T-cell (primary cell): ENCODE measurements at places on chromosomes 13 and 19.

- DNase-seq, result no peak
Observed at GRCh38 chr19:29944390-29945012, 2.5 kb downstream of the URI1 start.

DNA sequence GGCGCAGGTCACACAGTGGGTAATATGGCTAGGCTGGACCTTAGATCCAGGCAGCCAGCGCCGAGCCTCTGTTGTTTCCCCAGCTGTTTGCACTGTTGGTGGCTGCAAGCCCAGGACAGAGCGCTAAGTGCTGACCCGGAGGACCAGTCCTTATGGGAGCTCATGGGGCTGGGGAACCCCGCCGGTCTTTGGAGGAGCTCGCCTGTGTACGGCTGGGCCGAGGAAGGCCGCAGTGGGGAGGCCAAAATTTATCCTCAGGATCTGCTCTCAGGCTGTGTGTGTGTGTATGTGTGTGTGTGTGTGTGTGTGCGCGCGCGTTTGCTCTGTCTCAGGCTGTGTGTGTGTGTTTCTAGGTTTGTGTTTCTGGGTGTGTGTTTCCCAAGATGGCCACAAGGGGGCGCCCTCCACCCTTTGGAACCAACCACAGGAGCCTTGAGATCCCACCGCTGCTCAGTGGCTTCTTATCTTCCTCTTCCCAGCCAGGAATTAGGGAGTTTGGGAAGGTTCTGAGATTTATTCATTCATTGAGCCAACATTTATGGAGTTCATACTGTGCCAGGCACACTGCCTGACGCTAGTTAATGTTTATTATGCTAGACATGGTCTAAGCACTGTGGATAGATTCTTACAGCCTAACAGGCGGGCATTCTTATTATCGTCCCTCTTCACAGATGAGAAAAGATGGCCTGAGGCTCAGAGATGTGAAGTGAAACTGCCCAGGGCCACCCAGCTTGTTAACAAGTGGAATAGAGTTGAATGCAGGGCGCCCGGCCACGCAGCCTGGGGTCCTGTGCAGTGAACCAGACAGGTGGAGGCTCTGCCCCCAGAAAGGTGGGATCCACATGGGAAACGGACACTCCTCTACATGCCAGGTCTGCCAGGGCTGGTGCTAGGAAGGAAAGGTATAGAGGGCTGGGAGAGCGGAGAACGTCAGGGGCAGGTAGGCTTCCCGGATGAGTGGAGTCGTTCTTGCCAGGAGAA lies 13.0 kb downstream of the PGLYRP1 start:
- DNase-seq, result peak; percentile 63

GRCh38 chr13:75621147-75621546 lies 15.0 kb upstream of the LMO7 start:
- no peak for DNase-seq

- peak; percentile 15 for DNase-seq
Observed at GRCh38 chr13:44273991-44274770, 99.4 kb upstream of the SERP2 start.

- DNase-seq, result no peak
Observed at GRCh38 chr13:91133941-91134802, 213.3 kb upstream of the MIR17HG start.

DNA sequence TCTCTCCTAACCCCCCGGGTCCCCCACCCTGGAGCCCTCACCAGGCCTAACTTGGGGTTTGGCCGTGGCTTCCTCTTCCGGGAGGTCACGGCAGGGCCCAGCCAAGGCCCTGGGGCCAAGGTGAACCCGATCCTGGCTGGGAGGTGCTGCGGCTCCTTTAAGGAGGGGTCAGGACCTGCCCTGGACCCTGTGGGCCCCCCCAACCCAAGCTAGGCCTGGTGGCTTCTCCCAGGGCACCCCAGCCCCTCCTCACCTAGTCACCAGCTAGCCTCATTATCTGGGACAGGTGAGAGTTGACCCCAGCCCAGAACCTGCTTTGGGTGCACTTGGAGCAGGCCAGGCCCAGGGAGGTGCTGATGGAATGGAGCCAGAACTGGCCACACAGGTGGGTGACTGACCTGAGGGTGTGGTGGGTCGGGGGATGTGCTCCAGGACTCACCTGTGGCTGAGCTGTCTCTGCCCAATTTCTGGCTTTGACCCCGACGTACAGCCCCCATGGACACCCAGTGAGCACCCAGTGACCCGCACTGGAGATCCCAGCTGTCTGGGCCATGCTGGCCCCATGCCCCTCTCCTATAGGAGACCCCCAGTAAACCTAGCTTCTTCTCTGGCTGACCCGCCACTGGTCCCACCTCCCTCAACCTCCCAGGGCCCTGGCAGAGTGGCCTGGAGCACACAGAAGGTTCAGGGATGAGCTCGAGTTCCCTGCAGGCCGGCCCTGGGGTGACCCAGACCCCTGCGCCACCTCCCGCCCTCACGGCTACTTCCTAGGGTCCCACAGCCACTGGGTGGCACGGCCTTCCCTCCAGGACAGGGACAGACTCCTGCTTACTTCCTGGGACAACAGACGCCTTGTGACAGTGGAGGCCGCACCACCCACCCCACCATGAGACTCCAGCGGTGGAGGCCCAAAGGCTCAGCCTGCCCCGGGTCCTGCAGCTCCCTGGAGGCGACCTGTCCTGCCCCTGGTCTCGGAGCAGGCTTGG lies 6.7 kb upstream of the MKNK2 start:
- DNase-seq, result no peak

DNA sequence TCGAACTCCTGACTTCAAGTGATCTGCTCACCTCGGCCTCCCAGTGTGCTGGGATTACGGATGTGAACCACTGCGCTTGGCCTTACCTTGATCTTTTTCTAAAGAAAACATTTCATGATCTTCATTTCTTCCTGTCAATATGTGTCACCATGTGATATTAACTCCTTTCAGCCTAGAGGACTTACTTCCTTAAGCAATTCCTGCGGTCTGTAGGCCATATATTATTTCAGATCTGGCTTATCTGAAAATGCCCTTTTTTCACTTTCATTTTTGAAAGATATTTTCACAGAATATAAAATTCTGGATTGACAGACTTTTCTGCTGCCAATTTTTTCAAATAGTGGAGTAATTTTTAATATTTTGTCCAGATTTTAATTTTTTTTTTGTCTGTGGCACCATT lies 2.0 kb upstream of the GPR32 start:
- no peak for DNase-seq

GRCh38 chr13:86397635-86398034 lies 598.4 kb upstream of the SLITRK6 start:
- no peak for DNase-seq

- no peak for DNase-seq
Observed at GRCh38 chr19:42122691-42123607, 9.3 kb downstream of the POU2F2 start.

DNA sequence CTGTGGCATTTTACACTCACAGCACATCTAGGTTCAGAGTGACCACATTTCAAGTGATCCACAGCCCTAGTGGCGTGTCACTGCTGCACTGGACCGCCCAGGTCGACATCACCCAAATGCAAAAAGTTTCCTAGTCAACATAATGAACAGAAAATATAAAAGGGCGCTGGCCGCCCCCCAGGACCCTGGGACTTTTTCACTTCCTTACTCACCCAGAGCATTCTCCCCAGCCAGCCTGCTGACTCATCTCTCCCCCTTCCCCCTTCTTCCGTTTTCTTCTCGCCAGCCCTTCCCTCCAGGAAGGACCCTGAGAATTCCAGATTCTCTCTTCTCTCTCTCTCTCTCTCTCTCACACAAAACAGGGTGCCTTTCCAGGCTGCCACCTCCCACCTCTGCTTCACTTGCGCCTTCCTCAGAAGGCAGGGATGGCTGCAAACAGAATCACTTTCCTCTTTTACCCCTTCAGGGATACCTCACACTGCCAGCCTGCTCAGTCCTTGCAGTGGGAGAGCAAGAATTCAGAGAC lies 21.0 kb upstream of the GRWD1 start:
- DNase-seq, result no peak

- no peak for DNase-seq
Observed at GRCh38 chr13:71156550-71156949, 710.5 kb downstream of the DACH1 start.

GRCh38 chr13:84962141-84962750 lies 837.0 kb downstream of the SLITRK6 start:
- DNase-seq, result no peak

DNA sequence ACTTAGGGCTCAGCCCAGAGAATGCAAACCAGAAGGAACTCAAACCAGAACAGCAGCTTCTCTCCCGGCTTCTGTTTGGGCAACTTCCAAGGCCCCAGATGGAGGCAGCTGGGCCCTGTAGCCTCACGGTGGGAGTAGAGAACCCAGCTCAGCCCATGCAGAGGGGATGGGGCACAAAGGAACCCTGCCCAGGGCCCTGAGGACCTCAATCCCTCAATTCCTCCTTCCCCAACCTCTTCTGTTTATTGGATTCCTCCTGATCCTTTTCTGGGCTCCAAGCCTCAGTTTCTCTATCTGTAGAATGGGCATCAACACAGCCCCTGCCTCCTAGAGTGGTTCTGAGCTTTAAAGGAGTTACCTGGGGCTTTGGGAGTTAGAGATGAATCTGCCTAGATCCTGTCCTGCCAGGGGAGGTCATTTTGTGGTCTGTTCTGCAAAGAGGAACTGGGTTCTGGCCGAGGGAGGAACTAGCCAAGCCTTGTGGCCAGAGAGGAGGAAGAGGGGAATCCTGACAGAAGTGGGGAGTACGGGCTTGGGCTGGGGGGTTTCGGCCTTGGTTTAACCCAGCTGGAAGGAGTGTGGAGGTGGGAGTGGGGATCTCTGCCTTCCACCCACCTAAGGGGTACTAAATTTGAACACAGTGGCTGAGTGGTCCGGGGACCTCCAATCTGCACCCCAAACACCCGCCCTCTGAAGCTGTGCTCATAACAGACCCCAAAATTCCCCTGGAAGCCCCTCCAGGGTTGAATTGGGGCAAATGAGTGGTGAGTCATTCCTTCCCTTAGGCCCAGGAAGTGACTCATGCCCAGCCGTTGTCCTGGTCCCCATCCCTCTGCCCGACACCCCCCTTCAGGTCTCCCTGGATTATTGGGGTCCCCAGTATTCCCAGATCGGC lies 2.7 kb downstream of the ADGRE5 start:
- DNase-seq, result no peak

- DNase-seq, result no peak
Observed at GRCh38 chr19:35267353-35267817, 1.4 kb upstream of the USF2 start.

GRCh38 chr19:29704562-29705558 lies 10.2 kb downstream of the C19orf12 start:
- no peak for DNase-seq

DNA sequence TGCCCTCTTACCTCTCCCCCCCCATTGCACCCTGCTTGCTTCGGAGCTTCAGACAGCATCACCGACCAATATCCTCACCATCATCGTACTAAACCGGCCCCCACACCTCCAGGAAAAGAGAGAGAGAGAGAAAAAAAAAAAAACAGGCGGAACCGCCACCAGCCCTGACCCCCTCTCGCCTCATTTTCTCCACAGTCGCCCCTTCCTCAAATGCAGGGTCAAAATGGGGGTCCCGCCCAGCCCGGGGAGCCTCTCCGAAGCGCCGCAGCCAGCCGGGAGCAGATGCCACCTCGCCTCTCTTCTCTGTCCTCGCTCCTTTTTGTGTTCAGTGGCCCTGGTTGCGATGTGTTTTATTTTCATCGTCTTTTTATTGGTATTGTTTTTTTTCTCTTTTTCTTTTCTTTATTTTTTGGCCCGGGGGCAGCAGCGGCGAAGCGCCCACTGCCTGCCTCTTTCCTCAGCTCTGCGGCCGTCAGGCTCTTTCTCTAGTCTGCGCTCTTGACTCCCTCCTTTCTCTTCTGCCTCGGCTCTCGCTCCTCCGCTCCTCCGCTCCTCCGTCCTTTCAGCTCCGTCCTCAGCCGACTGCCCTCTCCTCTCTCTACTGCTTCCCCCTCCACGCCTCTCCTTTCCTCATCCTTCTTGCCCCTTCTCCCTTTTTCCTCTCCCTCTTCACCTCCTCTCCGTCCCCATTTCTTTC lies 41.4 kb downstream of the DEDD2 start:
- no peak for DNase-seq

DNA sequence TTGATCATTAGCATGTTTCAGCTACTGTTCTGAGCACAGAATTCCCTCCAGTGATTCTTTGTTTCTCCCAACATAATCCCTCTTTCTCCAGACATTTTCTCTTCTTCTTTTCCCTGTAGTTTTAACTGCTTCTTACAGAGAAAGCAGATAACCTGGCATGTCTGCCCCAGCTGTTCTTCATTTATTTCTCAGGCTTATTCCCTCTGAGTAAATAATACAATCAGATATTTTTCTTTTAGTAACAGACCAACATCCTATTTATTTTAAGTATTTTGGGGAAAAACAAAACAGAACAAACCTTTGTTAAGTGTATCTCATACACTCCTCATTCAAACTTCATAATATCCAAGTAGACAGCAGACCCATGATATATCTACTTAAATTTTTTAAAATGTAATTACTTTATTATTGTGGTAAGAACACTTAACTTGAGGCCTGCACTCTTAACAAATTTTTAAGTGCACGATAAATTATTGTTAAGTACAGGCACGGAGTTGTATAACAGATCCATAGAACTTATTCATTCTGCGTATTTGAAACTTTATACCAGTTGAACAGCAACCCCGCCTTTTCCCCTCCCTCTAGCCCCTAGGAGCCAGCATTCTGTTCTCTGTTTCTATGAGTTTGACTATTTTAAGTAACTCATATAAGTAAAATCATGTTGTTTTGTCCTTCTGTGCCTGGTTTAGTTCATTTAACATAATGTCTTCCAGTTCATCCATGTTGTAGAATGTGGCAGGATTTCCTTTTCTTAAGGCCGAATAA lies 540.0 kb downstream of the LMO7 start:
- DNase-seq, result no peak

DNA sequence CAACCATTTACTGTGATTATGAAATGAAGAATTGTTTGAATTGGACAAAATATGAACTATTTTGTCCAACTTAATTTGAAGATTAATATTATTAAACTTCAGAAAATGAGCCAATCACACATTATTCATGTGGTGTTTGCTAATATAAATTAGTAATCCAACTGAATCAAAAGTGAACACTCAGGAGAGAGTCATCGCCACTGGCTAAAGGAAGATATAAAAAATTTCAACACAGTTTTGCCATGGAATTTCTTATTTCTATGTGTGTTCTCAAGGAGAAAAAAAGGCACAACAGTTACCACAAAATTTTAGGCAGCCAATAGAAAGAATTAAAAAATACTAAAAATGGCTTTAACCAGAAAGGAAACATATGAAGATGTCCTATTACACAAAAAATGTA lies 2683.8 kb downstream of the PCDH9 start:
- no peak for DNase-seq

GRCh38 chr19:29841559-29842367 lies 30.0 kb downstream of the CCNE1 start:
- no peak for DNase-seq

DNA sequence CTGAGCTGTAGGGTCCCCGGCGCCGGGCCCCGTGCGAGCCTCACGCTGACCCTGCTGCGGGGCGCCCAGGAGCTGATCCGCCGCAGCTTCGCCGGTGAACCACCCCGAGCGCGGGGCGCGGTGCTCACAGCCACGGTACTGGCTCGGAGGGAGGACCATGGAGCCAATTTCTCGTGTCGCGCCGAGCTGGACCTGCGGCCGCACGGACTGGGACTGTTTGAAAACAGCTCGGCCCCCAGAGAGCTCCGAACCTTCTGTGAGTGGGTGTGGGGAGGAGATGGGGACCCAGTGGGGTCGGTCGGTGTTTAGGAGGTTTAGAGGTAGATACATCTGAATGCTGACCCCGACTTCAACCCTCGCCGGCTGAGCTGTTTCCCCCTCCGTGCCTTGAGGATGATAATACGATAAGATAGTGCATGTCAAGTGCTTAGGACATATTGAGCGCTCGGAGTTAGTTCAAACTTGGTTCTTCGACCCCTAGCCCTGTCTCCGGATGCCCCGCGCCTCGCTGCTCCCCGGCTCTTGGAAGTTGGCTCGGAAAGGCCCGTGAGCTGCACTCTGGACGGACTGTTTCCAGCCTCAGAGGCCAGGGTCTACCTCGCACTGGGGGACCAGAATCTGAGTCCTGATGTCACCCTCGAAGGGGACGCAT lies 1.9 kb downstream of the ICAM5 start:
- DNase-seq, result peak; percentile 26
